GM12891 (cell line): ENCODE measurements at places on chromosomes 7 and 10.

DNA sequence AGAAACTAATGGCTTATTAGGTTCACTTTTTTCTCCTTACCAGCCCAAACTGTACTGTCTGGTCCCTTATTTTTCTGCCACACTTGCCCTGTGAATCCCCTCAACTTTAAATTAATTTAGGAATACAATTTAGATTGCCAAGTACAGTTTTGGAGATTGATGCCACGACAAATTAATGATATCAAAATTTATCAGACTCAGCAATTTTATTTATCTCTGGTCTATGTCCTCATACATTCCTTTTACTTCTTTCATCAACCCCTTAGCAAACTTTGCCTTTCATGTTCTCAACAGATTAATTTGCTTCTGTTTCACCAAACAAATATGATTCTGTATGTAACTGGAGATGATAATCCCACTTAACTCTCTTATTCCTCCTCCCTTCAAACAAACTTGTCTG is 38.2 kb downstream of the SHOC2 start:
- DNase-seq, result no peak

DNA sequence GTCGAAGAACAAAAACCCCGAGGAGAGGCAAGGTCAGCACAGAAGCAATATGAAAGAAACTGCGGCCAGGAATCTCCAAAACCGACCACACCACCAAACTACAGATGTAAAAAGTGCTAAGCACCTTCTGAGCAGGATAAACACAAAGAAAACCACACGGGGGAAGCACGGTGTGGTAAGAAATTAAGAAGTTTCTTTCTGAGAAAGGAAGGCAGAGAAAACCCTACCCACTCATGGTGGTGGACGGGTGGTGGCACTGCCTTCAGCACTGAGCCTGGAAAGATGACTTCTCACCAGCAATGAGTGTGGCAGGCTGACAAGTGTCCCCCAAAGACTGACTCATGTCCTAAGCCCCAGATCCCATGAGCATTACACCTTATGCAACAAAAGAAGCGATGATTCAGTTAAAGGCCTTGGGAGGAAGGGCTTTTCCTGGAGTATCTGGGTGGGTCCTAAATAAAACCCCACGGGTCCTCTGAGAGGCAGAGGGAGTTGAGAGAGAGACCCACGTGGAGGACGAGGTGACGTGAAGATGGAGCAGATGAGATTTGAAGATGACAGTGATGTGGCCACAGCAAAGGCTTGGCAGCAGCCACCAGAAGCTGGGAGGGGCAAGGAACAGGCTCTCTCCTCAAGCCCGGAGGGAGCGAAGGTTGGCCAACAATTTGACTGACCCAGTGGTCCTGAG is 124.9 kb downstream of the DLG5 start:
- DNase-seq, result no peak

GRCh38 chr7:79734181-79734580 is 280.7 kb upstream of the MAGI2 start:
- DNase-seq, result no peak

GRCh38 chr7:90931986-90932916 is 332.0 kb upstream of the FZD1 start:
- DNase-seq, result peak; percentile 39

- DNase-seq, result no peak
Measured at GRCh38 chr7:102073931-102074880, 212.5 kb upstream of the SH2B2 start.

DNA sequence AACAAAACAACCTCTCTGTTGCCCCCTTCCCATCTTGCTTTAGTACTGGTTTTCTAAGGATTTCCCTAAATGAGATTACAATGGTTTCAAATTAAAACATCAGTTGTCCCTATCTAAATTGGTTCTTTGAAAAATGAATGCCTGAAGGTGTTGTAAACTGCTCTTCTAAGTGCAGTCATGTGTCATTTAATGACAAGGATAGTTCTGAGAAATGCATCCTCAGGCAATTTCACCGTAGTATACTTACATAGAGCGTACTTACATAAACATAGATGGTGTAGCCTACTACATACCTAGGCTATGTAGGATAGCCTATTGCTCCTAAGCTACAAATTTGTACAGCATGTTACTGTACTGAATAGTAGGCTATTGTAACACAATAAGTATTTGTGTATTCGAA is 278.1 kb downstream of the MAGI2 start:
- no peak for DNase-seq

DNA sequence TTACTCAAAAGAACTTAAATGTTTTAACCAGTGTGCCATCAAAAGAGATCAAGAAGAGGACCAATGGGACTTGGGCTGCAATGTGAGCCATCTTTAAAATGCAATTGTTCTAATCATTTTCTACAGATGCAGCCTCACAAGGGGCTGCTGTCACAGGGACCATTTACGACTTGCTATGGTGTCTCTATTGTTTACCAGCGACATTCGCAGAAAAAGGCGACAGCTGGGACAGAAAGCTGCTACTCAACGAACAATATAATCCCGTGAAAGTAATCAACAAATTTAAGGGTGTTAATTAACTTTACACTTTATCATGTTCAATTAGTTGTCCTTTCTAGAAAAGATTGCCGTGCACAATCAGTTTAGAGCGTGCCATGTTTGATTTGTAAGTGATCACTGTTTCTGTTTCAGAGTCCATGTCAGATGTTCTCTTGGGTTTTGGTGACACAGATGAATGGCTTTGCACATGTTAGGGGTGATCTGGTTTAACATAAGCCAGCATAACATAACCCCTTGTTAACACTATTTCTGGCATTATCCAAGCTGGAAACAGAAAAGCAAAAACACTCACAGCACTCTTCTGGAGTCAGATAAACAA is 110.8 kb downstream of the HIBADH start:
- DNase-seq, result no peak

- no peak for DNase-seq
Measured at GRCh38 chr10:131233611-131234258, 77.8 kb downstream of the TCERG1L start.

- DNase-seq, result no peak
Measured at GRCh38 chr10:27605318-27605717, 101.2 kb downstream of the RAB18 start.

- DNase-seq, result no peak
Measured at GRCh38 chr10:132974886-132975830, 32.8 kb upstream of the CFAP46 start.

DNA sequence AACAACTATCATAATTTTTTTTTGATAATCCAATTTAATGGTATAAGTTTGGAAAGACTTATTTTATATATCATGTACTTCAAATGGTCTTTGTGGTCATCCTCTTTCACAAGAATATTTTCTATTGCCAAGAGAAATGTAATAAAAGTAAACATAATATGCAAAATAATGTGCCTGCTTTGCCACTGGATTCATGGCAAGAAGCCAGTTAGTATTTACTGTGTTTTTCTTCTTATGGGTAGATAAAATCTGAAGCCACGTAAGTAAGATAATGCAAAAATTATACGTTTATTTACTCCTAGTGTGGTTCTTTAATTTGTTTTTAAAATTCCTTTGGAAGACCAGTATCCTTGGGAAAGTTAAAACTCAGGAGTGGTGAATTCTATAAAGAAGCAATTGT is 258.5 kb downstream of the ARL4A start:
- no peak for DNase-seq

DNA sequence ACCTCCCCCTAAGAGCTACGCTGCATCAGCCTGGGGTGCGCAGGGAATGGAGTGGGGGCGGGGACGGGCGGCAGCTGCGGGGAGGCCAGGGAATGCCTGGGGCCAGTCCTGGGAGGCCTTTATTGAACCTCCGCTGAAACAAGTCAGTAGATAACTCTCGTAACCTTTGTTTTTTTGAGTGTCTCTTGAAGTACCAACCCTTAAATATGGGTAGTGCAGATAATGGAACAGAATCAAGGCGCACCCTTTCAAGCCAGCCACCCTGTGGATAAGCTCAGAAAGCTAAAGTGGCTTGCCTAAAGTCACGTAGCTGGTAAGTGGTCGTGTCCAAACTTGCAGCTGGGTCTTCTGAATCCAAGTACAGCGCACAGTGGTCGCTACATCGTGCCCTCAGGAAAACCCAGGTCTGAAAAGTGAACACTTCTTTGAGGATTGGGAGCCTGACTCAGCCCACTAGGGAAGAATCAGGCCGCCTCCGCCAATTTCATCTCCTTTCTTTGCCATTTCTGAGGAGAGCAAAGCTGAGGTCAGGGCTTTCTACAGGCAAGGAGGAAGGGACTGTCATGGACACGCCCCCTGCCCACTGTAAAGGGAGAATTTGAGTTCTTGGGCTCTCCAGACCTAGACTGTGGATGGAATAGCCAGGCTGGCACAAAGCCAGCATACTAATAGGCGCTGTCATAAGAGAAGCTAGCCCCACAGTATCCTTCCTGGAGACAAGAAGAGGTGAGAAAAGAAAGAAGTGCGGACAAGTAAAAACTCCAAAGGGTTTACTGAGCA is 3.2 kb upstream of the EGR2 start:
- no peak for DNase-seq

GRCh38 chr7:24963218-24963617 is 16.8 kb downstream of the OSBPL3 start:
- no peak for DNase-seq

- no peak for DNase-seq
Measured at GRCh38 chr7:3887096-3887690, 586.1 kb downstream of the SDK1 start.

- no peak for DNase-seq
Measured at GRCh38 chr10:24575481-24576002, 148.1 kb downstream of the ARHGAP21 start.

DNA sequence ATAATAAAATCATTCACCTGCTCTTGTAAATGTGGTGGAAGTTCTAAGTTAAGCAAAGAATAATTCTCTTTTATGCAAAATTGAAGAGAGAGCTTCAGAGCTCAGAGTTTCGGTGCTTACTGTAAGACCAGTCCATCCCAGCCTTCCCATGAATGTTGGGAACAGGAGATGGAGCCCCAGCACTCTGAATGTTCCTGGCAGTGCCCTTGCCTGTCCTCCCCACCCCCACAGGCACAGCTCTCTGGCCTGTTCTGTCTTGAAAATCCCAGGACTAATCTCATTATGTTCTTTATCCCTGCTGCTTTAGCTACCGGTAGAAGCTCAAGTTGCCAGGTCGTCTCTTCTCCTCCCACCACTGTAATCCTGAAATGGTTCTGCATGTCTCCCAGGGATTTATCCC is 29.1 kb upstream of the LHFPL3 start:
- no peak for DNase-seq

- DNase-seq, result no peak
Measured at GRCh38 chr10:78599122-78599853, 469.5 kb upstream of the ZMIZ1 start.

GRCh38 chr10:132627666-132628531 is 90.3 kb downstream of the INPP5A start:
- DNase-seq, result no peak

GRCh38 chr10:112526139-112526538 is 79.1 kb downstream of the VTI1A start:
- no peak for DNase-seq

GRCh38 chr10:43225787-43226153 is 41.1 kb downstream of the RASGEF1A start:
- no peak for DNase-seq

DNA sequence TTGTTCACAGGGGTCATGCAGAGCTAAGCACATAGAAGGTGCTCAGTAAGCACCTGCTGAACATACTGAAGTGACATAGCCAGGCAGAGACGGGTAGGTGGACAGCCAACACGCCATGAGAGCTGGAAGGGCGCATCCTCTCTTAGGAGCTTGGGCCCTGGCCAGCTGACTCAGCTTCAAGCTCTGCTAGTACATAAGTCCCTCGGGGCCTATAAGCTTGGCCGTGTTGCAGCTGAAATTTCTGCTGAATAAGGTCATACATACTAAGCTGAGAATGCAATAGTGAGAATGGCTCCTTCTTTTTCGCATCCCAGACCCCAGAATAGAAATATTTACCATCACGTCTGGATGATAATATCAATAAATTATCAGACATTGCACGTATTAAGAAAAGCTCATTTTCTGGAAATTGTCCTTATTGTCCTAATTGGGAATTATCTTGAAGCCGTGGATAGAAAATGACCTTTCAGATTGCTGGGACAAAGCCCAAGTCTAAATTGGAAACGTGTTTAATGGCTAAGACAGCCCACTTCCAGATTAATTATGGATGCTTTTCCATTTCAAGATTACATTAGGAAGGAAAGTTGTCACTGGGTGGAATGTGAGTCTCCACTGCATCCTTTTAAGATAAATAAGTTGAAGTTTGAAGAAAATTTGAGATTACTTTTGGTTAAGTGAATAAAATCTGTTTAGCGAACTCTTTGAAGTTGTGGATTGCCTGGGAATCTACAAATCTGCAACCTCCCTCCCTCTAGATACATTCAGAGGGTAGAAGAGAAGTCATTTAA is 287.1 kb upstream of the C7orf33 start:
- no peak for DNase-seq

DNA sequence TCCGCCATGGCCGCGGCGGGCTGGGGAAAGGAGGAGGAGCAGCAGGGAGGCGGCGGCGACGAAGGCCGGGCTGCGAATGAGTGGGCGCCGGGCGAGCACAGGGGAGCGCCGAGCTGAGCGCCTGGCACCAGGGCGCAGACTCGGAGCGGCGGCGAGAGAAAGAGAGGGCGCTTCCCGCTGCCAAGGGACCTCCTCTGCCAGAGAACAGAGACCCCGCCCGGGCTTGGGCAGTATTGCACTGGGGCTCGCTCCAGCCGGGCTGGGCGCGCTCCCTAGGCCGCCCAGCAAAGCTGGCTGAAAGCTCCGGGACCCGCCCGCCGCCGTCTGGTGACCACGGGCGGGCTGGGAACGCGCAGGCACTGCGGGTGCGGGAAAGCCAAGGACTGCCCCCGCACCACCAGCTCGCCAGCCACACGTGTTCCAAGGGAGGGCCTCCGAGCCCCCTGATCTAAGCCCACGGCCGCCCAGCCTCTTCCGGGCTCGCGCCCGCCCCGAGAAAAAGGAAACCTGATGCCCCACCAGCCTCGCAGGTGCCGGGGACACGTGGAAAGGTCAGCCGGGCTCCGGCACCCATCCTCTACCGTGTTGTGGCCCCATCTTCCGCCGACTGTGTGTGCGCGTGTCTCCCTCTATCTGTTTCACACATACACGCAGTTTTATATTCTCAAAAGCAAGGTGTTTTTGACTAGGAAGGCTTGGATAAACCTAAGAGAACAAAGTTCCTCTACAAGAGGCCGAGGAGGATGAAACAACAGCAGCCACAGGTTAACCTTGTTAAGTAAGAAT is at the start of gene CCDC6:
CCDC6 (minus strand) TSS at position 140 of the 786 bp plus-strand sequence; CDS start at position 8, 132 bp downstream.
- peak; percentile 67 for DNase-seq

DNA sequence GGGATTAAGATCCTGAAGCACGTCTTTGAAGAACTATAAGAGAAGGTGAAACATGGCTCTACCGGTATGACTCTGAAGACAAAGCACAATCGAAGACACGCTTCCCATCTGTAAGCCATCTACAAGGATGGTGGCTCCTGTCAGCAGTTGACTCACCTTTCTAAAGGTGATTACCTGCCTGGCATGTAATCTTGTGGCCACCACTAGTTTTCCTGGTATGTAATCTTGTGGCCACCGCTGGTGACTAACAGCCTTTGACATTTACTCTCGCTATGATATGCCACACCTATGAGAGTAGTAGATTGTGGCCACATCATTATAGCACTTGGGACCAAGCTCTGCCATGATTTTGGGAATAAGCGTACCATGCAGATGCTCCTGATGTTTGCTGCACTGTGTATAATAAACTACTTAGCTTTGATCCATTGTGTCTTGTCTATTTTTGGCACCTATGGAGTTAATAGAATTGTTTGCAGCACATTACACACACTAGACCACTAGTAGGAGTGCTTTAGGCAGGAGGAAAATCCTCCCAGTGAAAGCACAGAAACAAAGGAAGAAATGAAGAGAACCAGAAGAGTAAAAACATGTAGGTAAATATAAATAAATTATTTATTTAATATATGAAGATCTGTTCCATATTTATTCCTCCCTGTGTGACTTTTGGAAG is 59.8 kb downstream of the VAX1 start:
- DNase-seq, result no peak
